Stimulated activated CD4-positive, alpha-beta T cell treated with anti-CD3 and anti-CD28 coated beads, Interleukin-1b, Interleukin-23, amount 100 ng/mL, for 48 hours (primary cell): ENCODE measurements at places on chromosomes 5 and 9.

- DNase-seq = no peak
Measured at GRCh38 chr9:134793288-134794188, 87.1 kb upstream of the FCN2 start.

DNA sequence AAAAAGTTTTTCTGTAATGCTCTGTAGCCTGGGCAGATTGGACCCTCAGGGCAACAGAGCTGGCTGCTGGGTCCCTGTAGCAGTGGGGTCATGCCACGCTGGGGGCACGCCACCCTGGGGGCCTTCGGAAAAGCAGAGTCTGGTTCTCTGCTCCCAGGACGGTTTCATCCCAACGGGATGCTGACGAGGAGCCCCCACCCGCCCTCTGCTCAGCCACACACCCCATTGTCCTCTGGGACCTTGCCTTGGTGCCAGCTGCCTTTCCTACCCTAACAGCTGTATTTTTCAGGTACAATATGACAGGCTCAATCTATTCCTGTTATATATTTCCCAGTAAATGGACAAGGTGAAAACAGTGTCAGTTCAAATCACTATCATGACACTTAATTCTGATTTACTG lies 29.0 kb upstream of the MVB12B start:
- no peak for DNase-seq

DNA sequence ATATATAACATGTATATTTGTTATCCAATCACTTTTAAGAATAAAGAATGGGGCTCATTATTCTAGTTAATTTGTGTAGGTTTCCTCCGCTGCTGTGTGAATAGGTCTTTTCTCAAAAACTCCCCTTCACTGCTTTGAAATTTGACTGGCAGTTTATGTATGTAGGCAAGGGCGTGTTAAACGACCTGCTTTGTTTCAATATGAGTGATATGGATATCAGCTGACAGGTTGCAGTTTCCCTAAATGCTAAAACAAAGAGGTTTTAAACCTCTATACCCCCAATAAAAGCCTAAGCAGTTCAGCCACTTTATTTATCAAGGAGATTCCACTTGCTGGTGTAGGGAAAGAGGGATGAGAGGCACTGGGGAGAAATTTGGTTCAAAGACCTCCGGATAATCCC lies 159.6 kb downstream of the TMEM167A start:
- no peak for DNase-seq

DNA sequence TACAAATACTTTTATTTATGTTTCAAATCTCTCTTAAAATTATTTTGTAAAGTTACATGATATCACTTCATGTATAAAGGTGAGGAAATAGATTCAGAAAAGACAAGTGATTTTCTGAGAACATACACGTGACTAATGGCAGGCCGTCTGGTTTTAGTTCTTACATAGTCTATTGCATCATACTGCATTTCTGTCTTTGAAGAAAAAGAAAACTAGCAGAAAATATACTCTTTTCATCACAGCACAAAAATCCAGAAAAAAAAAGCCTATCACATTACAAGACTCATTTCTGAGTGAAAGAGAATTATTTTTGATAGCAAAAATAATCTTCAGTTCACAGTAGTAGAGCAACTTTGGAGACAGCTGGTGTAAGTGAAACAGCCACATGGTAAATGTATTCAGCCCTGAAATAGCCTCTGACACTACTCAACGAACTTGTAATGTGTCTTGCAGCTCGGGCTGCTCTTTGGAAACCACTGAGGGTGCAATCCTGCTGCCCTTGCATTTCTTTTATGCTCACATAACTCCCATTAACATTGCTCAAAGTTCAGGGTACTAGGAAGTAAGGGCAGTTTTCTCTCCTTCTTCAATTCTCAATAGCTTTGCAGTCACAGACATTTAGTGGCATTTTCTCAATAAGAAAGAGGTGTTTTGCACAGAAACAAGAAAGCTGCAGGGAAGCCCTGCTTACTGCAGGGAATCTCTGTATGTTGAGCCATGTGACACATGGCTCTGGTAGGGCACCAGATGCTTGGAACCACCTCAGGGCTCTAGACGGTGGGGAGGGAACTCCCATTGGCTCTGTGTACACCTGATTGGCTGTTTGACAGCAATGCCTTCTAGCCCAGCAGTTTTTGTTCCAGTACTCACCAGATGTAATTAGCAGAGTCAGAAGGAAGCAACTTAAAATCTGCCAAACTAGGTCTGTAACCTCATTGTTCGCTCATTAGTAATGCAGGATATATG lies 845.3 kb upstream of the PTPRD start:
- no peak for DNase-seq

DNA sequence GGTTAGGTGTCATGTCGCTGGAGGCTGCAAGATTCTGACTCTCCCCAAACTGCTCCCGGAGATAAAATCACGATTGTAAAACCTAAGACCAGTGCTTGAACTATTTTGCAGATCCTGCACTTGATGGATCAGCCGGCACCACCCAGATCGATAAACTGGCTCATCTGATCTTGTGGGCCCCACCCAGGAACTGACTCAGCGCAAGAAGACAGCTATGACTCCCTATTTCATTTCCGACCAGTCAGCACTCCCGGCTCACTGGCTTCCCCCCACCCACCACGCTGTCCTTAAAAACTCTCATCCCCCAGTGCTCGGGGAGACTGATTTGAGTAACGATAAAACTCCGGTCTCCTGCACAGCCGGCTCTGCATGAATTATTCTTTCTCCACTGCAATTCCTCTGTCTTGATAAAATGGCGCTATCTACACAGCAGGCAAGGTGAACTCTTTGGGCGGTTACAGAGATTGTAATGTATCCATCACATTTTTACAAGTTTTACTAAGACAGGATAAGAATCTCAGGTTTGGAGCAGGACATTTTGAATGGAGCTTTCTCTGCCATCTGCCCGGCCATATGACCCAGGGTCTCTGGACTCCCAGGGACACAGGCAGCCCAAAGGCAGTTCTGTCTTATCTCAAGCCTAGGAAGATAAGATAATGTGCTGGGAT lies 10.6 kb upstream of the PPP1R26 start:
- peak; percentile 67 for DNase-seq

DNA sequence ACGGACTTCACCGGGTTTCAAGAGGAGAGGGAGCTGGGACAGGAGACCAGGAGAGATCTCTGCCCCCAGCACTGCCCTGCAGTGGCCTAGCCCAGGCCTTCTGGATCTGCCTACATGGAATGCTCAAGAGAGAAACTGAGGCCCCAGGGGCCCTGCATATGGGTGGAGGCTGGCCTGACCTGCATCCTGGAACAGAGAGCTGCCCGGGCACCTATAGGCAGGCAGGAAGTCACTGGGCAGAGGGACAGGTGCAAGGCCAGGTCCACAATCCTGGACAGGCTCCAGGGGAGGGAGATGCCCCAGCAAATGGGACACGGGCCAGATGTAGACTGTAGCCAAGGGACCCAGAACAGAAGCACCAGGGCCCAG lies 98.5 kb upstream of the RUFY1 start:
- DNase-seq = no peak

GRCh38 chr9:20397348-20397747 lies 225.0 kb downstream of the MLLT3 start:
- DNase-seq = no peak

DNA sequence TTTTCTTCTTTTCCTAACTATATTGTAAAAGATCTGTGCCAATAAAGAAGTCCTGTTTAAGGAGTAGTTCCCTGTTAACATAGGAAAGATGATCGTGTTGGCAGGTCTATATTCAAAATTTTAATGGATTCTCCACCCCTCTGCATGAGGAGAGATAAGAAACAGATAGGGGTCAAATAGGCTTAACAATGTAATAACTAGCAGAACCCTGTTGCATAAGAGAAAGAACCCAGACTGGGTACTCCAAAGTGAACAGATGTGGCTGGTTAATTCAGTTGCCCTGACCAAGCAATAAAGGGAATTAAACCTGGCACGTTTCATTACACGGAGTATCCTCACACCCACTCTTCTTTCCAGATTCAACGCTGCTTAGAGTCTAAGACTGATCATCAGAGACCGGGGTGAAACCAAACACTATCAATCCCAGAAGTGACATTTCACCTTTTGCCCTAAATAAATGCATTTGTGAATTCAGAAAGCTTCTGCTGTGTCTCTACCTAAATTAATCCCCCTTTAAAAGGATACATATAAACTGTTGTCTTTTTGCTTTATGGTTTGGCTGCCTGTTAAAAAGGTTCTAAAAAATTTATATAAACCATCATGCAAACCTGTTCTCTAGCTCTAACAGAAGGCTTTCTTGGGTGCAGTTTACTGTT lies 1276.9 kb upstream of the WWC1 start:
- no peak for DNase-seq

GRCh38 chr5:86797677-86798076 lies 179.9 kb downstream of the COX7C start:
- no peak for DNase-seq

DNA sequence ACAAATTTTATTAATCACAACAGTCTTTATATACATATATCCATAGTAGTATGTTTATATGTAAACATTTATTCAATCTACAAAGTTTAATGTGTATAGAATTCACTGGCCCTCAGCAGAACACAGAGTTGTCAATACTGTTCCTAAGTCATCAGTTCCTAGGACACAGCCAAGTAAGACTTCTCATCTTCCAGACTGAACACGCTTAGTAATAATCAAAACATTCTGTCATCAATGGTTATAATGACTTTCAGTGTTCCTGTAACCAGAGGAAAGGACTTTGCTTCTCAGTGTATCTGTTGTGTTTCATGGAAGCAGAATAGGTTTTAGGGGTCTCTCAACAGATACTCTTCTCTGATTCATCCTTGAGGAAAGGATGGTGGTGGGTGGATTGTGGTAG lies 82.2 kb downstream of the SMIM23 start:
- DNase-seq = no peak

- DNase-seq = no peak
Measured at GRCh38 chr5:103340717-103341388, 82.3 kb downstream of the MACIR start.

- no peak for DNase-seq
Measured at GRCh38 chr9:91761362-91761761, 188.7 kb downstream of the ROR2 start.

DNA sequence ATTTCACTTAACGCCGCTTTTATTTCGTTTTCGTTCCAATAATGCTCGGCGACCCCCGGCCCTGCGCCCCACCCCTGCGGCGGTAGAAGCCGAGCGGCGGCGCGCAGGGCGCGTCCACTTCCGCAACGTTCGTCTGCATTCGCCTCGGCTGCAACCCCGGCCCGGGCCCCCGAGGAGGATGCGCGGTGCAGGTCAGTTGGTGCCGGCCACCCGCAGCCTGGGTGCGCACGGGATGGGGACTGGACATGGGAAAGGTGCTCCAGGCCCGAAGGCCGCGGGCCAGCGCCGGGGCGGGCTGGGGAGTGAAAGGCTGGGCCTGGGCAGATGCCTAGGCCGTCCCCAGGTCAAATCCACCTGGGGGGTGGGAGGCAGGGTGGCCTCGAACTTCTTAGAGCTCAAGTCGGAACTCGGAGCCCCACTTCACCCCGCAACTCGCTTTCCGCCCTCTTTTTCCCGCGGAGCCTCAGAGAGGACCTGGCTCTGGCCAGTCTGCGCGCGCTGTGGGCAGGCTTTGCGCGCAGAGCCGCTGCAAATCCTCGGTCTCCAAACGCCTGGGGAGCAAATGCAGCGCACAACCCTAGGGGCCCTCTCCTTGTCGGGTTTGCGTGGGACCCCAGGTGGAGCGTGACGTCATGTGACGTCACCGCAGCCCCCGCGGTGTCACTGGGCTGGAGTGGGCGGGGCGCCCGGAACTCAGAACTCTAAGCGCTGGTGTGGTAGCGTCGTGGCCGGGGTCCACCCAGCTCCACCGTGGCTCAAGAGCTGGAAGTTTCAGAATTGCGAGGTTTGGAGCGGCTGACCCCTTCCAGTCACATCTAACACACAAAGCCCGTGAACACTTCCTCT lies 3.3 kb downstream of the TLX3 start:
- DNase-seq = no peak

DNA sequence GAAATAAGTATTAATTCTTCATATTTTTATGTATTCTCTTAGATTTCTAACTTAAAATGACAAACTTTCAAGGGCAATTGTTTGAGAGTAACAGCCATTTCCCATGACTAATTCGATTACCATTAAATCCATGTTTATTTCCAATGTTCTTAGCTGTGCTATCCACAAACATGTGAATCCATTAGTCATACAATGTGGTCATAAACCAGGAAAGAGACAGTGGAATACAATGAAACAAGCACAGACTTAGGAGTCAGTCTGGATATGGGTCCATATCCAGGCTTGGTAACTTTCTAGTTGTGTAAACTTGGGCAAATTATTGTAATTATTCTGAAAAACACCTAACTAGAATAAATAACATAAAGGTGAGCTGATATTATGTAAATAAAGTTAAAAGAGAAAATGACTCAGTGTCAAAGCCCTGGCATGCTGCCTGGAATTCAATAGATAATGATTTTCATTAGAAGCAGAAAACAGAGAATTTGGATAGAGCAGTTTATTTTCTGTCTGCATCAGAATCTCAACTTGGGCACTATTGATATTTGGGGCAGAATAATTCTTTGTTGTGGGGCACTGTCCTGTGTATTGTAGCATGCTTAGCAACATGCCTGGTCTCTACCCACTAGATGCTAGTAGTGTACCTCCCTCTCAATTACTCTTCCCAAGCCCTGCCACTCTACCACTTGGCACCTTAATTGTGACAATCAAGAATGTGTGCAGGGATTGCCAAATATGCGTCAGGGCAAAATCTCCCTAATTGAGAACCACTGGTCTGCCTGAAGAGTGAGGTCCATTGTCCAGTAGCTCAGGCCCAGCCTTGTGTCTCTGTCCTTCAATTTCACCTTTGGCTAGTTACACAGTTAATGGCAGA lies 44.7 kb upstream of the SLC27A6 start:
- no peak for DNase-seq

DNA sequence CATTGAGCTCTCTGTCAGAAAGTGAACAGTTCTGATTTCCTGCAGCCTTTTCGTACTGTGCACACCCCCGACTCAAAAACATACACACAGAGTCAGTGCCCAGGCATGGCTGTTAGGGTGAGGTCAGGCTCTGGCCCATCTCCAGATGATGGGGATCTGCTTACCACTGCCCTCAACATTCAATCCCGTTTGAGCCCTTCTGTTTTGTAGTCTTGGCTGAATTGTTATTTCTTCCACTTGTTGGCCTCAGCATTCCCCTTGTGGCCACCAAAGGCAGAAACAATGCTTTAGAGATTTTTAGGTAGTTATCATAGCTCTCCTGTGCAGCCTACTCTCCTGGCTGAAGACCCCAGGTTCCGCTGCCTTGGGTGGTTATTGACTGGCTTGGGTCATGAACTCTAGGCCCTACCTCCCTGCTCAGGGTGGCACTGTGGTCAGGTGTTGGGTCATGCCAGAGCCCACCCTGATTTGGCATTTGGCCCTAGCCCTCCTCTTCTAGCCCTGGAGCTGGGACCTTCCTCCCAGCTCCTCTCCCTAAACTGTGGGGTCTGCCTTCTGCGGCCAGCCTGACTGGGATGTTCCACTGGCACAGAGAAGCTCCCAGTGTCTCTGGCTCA lies 7.8 kb upstream of the MYOZ3 start:
- DNase-seq = no peak

GRCh38 chr5:116763987-116764866 lies 189.6 kb upstream of the SEMA6A start:
- no peak for DNase-seq

- DNase-seq = no peak
Measured at GRCh38 chr5:181236471-181236870, 7.2 kb downstream of the RACK1 start.
